ENCODE measurements at places on chromosomes 5 and 9.

GRCh38 chr5:113267361-113267900 is 167.4 kb downstream of the TSSK1B start:
- DNase-seq = peak; percentile 48

GRCh38 chr9:33139421-33140228 is 27.5 kb downstream of the B4GALT1 start:
- no peak for DNase-seq

DNA sequence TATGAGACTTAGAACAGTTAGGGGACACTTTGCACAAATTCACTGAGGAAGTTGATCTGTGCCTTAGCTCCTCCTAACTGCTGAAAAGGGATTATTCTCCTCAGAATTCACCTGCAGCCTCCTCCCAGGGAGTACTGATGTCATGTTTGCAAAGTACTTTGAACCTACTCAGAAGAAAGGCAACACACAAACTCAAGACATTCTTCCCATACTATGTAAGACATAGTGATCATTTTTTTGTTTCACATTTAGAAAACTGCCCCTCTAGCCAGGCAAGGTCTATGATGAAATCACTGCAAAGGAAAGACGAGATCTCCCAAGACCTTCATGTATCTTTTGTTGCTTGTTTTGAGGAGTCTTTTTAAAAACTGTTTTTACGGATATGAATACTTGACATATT is 10.6 kb upstream of the VLDLR start:
- no peak for DNase-seq

DNA sequence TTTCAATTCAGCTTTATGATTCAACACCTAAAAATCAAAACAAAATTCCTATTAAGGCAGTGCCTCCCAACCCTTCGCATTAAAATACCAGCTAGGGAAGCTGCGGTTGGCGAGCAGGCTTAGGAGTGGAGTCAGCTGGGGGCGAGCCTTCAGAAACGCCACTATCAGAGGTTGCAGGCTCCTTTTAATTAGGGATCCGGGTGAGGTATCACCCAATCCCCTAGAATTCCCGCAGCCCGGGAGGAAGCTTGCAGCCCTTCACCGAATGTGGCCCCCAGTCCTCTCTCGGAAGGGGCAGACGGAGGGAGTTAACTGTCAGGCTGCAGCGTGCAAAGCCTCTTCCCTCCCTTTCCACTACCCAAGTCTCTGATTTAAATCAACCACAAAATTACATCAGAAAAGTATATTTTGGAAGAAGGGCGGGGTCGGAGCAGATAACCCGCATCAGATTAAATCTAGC is 1.7 kb downstream of the STC2 start:
- no peak for DNase-seq

GRCh38 chr9:35664531-35665470 is at the start of gene ARHGEF39:
ARHGEF39 (minus strand) TSS chr9:35665195; CDS start chr9:35665169, 26 bp downstream.
- DNase-seq = peak; percentile 79

DNA sequence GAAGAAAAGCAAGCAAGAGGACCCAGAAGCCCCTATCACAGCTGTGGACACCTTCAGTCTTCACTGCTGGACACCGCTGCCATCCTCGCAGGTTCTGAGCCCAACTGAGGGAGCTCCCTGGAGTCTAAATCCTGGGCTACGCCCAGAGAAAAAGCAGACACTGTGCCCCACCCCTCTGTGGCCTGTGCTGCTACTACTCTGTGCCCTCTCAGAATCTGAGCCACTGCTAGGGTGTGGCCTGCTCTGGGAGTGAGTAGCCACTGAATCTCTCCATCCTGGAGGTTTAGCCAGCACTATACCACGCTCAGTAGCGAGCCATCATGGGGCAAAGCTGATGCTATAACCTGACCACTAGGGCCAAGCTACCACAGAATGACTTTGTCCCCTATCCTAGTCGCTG is 338.2 kb downstream of the NPR3 start:
- DNase-seq = peak; percentile 56

GRCh38 chr9:109238655-109239054 is 71.6 kb upstream of the FRRS1L start:
- peak; percentile 81 for DNase-seq

GRCh38 chr5:55484531-55484930 is 50.2 kb downstream of the PLPP1 start:
- no peak for DNase-seq

DNA sequence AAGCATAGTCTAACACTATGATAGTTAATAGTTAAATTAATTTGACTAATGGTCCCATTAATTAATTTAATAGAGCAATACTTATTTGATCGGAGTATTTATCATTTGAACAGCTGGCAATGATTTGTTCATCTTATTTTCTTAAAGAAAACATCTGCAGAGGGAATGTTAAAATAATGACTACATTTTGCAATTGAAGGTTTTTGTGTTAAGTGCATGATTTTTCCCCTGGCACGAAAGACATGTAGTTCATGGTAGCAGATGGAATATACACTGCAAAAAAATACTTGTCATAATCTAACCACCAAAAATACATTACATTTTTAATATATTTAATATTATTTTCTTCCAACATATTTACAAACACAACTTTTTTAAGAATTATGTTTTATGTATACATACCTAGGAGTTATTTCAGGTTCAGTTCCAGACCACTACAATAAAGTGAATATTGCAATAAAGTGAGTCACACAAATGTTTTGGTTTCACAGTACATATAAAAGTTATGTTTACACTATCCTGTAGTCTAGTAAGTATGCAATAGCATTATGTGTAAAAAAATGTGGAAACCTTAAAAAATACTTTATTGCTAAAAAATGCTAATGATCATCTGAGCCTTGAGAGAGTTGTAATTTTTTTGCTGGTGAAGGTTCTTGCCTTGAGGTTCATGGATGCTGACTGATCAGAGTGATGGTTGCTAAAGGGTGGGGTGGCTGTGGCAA is 292.6 kb upstream of the DAB2 start:
- no peak for DNase-seq

- no peak for DNase-seq
These were observed 862.8 kb downstream of the TAF11L14 start for GRCh38 chr5:18497089-18497488.

- DNase-seq = no peak
These were observed 692 bp downstream of the C1QTNF3 start for GRCh38 chr5:34042321-34042720.

DNA sequence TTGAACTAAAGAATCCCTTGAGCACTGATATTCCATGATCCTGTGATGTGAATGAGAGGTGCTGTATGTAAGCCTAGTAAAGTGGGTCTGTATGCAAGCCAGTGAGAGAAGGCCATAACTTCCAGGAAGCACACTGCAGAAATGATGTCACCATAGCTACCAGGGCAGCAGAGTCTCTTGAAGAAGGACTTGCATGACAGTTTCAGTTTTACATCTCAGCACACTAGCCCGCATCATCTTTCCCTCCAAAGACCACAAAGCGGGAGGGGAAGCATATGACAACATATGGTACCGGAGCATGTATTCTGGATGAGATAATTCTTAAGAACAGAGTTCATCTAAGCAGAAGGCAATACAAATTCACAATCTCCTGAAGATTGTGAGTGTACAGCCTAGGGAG is 37.6 kb upstream of the MAST4 start:
- no peak for DNase-seq

- DNase-seq = peak; percentile 61
These were observed 56.1 kb upstream of the PHYKPL start for GRCh38 chr5:178288401-178289368.

GRCh38 chr5:10480237-10480985 is 38.7 kb downstream of the ROPN1L start:
- DNase-seq = no peak

- DNase-seq = peak; percentile 6
These were observed 33.4 kb downstream of the TMEM252 start for GRCh38 chr9:68507130-68507805.

DNA sequence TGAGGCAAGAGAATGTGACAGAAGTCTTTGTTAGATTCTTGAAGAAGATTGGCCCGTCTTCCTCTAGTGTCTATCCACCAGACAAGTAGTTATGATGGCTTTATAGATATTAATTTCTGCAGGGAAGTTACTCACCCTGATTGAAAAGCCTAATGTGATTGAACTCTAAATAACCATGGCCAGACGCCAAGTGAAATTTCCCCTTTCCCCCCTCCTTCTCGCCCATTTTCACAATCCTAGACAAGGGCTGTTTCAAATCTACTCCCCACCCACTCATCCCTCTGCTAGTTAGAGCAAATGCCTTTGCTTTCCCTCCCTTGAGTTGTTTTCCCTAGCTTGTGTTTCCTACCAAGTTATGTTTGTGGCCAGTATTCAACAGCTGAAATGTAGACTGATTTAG is 182.5 kb downstream of the TMEM167A start:
- DNase-seq = peak; percentile 11

DNA sequence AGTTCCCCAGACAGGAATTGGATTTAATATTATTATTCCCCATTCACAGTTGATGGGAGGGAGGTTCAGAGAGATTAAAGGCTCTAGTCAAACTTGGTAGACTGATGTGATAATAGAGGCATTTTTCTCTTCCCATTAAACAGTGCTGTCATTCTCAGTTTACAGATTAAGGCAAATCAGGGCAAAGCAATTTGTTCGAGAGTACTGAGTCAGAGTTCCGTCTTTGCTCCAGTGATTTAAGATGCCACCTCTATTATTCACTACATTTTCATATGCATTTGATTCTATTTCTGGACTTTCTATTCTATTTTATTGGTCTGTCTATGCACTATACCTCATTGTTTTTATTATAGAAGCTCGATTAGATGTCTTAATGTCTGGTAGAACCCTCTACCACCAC is 201.0 kb upstream of the RAI14 start:
- no peak for DNase-seq

GRCh38 chr5:115815693-115816225 is 700 bp downstream of the CDO1 start:
- DNase-seq = no peak

- DNase-seq = peak; percentile 43
These were observed at the start of gene ARID3C for GRCh38 chr9:34628656-34629490. ARID3C (minus strand) TSS chr9:34629066; CDS start chr9:34628014, 1,052 bp downstream.

DNA sequence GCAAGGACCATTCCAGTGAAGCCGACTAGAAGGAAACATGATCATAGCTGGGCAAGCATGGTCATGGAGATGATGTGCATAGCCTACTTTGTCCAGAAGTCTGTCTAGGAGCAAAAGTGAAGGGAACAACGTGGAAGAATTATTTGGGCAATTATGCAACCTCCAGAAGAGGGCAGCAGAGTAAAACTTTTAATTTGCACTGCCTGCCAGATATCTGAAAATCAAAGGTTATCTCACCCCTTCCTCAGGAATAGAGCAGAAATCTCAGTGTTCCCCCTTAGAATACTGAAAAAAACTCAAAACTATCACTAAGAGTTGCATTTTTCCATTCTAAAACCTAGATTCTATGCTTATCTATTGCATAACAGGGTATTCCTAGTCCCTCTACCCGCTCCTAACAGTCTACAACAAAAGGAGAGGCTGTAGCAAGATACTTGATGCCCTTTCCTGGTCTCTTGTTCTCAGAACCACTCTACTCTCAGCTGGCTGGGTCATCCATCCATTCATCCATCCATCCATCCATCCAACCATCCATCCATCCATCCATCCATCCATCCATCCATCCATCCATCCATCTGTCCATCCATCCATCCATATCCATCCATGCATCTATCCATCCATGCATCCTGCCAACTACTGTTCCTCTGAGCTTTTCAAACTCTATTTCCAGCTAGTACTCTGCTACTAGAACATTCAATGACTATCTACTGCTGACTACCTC is 8.4 kb upstream of the SETD9 start:
- DNase-seq = peak; percentile 39

DNA sequence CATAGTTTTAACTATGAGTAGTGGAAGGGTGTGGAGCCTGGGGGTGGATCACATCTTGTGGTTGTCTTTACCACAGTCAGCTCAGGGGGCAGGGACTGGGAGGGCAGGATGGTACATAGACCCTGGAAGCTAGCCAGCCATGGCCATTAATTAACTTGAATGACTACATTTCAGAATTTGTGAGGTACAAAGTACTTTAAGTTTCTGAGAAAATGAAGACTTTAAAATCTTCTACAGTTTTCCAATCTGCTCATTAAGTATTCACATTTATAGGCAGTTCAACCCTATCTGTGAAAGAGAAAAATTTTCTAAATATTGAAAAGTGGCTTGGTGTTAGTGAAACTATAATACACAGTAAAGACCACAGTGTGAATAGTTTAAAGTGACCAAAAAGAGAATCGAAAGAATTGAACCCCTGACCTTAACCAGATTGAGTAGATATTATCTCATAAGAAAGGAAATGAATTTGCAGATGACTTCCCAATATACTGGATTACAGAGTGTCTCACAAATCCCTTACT is 234.2 kb upstream of the MEF2C start:
- DNase-seq = peak; percentile 66

GRCh38 chr5:17346811-17347210 is 129.4 kb downstream of the BASP1 start:
- DNase-seq = no peak

GRCh38 chr5:15785531-15785981 is 285.6 kb downstream of the FBXL7 start:
- DNase-seq = no peak

DNA sequence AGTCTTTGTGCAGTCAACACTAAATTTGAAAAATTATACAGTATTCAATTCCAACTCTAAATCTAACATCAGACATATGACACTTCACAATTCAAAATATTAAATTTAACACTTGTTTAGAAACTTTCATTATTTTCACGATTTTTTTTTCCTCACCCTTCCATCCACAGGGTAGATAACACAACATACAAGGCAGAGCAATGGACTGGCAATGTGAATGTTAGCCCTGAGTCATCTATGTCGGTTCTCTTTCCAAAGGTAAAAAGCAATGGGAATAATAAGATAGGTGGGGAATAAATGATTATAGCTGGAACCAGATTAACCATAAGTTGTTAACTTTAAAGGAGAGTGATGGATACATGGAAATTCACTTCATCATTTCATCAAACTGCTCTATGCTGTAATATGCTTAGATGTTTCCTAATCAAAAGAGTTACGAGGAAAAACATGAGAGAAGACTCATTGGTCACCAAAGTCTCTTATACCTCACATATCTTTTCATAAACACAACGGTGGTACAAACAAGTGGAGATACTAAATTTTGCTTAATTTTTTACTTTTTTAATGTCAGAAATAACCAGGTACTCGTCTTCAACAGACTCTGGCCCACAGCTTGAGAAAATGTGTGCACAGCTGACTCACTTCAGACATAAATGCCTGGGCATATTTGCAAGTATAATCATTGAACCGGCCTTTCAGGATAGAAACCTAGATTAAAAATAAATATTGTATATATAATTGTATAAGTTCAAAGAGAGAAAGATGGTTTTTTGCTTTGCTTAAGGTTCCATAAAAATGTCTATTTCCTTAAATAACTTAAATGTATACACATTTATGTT is 23.0 kb downstream of the RFX3 start:
- DNase-seq = no peak

DNA sequence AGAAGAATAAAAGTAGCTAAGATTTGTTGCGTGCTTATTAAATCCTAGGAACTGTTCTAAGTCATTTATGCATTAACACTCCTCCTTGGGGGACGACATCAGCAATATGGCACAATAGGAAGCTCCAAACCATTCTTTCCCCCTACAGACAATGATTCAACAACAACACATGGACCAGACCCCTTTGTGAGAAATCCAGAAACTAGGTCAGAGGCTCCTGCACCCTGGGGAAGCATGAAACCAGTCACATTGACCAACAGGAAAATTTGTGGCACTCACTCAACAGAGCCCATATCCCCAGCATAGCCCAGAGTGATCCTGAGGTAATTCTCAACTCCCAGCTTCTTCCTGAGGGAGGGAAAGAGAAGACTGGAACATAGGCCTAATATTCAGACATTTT is 294.4 kb downstream of the HINT1 start:
- DNase-seq = no peak

GRCh38 chr9:116074658-116075057 is 78.9 kb upstream of the PAPPA start:
- peak; percentile 71 for DNase-seq

Measured in mammary epithelial cell (primary cell).